ENCODE measurements at places on chromosomes 7 and 10.

DNA sequence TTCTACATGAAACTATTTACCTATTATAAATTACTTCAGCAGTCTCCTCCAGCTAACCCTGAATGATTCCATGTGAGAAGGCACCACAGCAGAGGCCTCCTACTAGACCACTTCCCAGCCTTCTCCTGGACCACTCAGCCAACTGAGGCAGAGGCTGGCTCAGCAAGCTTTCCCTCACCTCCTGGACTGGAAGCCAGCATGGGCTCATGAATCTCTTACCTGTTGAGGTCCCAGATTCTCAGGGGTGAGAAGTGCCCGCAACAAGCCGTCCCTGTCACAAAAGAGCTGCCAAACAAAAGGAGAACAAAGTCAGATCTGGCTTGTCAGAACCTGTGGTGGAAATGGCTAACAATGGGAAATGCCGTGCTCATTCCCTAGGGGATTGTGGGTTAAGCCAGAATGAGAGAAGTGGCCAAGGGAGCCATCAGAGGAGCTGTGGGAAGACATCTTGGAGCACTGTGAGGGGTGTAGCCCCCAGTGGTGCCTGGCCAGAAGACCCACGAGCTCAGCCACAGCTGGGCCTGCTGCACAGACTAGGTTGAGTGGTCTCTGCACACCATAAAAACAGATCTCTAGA, 36.5 kb downstream of the DPCD start:
- no peak for DNase-seq

DNA sequence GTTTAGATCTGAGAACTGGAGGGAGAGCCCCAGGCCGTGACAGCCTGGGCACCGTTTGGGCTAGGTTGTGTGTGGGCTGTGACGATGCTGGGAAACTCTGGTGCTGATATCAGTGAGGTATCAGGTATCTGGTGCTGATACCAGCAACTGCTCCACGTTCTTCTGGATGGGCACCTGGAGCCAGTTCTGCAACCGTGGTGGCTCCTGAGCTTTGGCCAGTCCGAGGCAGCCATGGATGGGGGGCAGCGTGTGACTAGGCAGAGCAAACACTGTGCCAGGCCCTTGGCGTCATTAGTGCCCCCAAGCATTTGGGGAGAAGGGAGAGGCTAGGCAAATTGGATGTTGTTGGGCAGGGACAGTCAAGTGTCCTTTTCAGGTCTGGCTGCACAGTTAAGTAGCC, 57.9 kb downstream of the ZNF467 start:
- DNase-seq = peak; percentile 5

DNA sequence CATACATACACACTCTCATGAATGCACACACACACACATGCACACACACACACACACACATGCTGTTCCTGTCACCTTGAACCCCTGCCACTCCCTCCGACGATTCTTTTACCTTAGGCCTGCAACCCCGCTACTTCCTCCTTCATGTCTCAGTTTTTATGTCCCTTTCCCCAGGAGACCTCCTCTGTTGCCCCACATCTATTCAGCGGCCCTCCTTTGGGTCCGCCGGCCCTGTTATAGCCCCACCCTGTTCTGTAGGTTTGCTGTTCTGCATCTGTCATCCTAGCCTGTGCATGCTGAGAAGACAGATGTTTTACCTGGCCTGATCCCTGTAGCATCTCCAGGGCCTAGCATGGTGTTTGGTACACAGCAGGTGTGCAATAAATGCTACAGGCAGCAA, 161.6 kb upstream of the PCBD1 start:
- no peak for DNase-seq

DNA sequence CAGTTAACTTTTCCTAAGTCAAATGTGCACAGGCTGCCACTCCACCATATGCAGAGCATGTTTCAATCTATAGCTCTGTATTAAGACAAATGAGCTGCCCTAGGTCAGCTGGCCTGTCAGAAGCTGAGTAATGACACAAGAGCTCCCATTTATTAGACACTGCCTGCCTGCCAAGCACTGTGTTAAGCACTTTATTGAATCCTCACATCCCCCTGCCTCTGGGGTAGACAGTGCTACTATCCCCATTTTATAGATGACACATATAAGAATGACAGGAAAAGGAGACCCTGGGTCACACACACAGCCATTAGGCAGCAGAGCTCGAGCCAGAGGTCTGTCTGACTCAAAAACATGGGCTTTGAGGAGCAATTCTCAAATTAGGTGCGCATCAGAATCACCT, 179.8 kb upstream of the PDE1C start:
- no peak for DNase-seq

- DNase-seq = peak; percentile 50
Observed at GRCh38 chr7:156764016-156764669, 123.6 kb downstream of the RNF32 start.

GRCh38 chr10:22740180-22740579, 25.8 kb upstream of the PIP4K2A start:
- no peak for DNase-seq

DNA sequence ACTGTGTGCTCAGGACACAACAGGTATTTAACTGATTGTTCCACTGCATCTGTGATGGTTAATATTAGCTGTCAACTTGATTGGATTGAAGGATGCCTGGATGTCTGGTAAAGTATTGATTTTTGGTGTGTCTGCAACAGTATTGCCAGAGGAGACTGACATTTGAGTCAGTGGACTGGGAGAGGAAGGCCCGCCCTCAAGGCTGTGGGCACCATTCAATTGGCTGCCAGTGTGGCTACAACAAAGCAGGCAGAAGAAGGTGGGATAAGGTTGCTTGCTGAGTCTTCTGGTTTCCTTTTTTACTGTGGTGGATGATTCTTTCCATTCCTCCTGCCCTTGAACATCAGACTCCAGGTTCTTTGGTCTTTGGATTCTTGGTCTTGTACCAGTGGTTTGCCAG, 137.1 kb upstream of the FAM13C start:
- no peak for DNase-seq

- DNase-seq = no peak
Observed at GRCh38 chr7:2092279-2092678, 140.5 kb downstream of the MAD1L1 start.

DNA sequence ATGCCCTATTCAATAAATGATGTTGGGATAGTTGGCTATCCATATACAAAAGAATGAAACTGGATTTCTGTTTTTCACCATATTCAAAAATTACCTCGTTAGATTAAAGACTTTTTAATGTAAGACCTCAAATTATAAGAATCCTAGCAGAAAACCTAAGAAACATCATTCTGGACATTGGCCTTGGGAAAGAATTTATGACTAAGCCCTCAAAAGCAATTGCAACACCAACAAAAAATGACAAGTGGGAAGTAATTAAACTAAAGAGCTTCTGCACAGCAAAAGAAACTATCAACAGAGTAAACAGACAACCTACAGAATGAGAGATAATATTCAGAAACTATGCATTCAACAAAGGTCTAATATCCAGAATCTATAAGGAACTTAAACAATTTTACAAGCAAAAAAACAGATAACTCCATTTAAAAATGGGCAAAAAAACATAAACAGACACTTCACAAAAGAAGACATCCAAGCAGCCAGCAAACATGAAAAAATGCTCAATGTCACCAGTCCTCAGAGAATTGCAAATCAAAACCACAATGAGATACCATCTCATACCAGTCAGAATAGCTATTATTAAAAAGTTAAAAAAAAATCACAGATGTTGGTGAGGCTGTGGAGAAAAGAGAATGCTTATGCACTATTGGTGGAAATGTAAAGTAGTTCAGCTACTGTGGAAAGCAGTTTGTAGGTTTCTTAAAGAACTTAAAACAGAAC, 309.8 kb downstream of the AHR start:
- no peak for DNase-seq

DNA sequence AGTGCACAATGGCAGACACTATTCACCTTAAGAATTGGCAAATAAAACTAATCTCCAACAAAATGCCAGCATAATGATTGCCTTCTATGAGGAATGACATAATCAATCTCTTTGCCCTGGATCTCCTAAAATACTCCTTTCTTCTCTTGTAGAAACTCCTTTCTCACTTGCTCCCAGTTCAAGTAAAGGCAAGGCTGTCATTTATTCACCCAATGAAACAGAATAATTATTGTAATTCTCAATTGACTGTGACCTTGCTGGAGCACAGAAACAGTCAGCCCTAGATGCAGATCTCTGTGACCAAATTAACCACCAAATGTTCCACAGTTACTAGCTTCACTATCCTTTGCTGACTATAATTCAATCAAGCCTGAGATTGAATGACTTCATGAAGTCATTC, 99.3 kb downstream of the SEMA3C start:
- no peak for DNase-seq

DNA sequence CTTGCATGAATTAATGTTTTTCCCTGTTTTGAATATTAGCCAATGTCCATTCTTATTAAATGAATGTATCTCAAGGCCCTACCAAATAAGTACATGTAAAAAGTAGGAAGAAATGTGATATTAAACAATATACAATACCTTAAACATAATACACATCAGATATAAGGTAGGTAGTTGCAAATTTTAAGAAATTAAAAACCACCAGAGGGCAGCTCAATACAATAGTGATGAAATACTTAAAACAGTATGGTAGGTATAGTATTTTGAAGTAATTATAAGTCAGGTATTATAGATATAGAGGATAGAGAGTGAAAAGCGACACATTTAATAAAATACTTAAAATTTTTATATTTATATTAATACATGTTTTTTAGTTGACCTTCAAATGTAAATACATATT, 43.6 kb upstream of the CDK14 start:
- DNase-seq = no peak

- no peak for DNase-seq
Observed at GRCh38 chr7:1521456-1521855, 9.0 kb upstream of the MAFK start.

- no peak for DNase-seq
Observed at GRCh38 chr10:13998163-13998835, 332.4 kb downstream of the FRMD4A start.

GRCh38 chr7:128963327-128963757, 25.6 kb downstream of the IRF5 start:
- DNase-seq = no peak

DNA sequence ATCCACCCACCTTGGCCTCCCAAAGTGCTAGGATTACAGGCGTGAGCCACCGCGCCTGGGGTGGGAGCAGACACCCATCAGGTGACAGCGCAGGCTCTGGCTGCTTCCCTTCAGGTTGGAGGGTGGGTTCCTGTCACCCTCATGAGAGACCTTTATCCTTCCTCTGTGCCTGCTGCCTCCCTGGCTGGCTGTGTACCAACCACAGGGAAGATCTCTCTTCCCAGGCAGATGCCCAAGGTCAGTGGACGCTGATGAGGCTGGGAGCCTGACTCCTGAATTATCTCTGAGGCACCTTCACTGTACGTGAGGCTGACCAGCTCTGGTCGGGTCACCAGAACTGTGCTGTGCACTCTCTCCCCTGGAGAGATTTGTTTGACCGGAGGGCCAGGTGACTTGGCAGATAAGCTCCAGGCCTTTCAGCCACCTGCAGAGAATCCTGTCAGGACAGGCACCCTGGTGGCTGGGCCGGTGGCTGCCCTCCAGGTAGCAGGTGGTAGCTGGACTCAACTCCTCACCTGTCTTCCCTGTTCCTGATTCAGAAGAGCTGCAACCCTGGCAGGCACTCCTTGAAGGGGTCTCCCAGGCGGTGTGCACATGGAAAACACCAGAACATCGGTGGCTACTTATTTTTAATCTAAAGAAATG, 251.9 kb downstream of the GLRX3 start:
- no peak for DNase-seq

- DNase-seq = no peak
Observed at GRCh38 chr7:5430612-5430947, 6.9 kb upstream of the TNRC18 start.

- DNase-seq = no peak
Observed at GRCh38 chr10:11272915-11273389, 255.3 kb downstream of the CELF2 start.

- DNase-seq = no peak
Observed at GRCh38 chr10:75952093-75952492, 520.7 kb downstream of the LRMDA start.

DNA sequence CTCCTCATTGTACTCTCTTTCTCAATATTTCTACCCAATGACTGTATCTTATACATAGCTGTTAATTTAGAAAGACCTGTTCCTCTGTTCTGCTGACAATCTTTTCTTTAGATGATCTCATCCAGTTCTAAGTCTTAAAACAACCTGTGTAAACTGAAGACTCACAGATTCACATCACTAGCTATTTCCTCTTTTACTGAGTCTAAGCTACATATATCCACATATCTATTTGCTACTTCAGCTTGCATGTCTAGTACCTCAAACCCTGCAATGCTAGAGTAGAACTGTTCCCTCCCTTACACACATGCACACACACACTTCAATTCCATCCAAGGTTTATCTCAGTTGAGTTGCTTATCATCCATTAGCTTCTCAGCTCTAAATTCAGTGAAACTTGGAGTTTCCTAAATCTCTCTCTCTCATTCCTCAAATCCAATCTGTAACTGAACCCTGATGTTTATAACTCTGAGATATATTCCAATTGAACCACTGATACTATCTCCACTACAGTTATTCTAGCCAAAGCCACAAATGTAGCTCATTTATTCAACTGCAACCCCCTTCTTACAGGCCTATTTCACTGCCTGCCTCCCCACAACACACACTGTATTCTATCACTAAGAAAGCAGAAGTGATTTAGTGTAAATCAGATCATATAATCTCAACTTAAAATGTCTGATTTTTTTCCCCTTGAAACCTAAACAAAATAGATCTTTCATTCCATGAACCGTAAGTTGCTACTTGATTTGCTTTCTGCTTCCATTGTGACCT, 1036.8 kb upstream of the POT1 start:
- DNase-seq = no peak

GRCh38 chr10:102752266-102752930, 8.7 kb downstream of the WBP1L start:
- no peak for DNase-seq

DNA sequence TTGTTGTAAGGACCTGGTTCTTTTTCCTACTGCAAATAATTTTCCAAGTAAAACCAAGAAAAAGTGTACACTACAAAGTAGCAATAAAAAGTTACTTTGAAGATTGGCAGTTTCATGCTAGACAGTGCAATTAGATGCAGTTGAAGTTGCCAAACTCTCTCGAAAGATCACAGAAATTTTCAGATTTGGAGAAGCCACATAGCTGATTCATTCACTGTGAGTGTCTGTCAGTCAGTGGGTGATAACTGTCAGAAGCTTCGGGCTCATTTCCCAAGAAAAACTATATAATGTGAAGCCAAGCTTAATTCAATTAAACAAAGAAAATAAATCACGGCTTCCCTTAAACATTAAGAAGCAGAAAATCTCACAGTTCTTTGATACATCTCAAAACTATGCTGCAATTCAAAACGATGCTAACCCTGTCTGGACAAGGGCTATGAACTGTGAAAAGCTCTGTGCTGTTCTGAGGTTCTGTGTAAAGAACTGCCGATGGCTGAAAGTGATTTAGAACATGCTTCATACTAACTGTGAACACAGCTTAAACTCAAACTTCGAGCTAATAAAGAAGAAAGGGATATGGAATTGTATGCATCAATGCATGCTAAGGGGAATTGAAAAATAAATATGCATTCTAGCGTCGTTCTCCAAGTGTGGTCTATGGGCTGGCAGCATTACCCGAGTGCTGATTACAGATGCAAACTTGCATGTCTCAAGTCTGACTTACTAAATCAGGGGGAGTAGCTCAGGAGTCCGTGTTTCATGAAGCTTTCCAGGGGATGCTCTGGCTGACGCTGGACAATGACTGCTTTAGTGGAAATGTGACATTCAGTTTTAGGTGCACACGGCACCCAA, 557.4 kb downstream of the CALN1 start:
- DNase-seq = no peak

- peak; percentile 27 for DNase-seq
Observed at GRCh38 chr7:100247152-100247757, 27.5 kb downstream of the PVRIG start.

GRCh38 chr10:70272925-70273316, 10.9 kb downstream of the NPFFR1 start:
- no peak for DNase-seq
